ENCODE measurements at places on chromosomes 2 and 18. TPM values are rescaled to one million over a fixed set of nuclear protein-coding genes. Genes with fewer than 3 reads are reported as not detected.

DNA sequence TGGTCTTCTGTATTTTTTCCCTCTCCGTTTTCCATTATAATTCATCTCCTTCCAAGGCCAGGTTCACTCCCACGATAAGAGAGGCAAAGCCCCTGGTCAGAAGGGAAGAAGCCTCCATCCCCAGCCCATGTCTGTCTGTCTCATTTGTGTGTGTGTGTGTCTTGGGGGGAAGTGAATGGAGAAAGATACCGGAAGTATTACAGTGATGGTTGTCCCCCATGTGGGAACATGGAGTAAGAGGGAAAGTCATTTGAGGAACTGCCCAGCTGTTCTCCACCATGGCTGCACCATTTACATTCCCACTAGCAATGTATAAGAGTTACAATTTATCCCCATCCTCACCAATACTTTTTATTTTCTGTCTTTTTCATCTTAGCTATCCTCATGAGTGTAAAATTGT is 113.6 kb upstream of the ATP8B1 start:
- no peak for DNase-seq

Gene CCDC178
- 1.2 TPM for total RNA-seq

DNA sequence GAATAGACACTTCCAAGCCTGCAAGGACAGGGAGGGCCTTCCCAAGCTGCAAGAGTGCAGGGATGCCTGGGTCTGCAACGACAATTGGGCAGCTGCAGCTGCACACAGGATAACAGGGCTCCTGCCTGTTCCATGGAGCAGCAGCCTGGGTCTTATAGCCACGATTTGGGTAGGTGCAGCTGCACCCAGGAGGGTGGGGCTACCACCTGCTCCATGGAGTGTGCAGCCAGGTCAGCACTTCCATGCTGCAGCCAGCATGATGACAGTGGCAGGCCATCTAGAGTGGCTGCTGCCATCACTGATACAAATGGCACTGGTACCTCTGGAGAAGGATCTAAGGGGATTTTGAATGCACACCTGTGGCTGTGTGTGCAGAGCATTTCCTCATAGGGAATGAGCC is 528.5 kb downstream of the DSC3 start:
- DNase-seq, result no peak

Gene SH2D6
- not detected for total RNA-seq

DNA sequence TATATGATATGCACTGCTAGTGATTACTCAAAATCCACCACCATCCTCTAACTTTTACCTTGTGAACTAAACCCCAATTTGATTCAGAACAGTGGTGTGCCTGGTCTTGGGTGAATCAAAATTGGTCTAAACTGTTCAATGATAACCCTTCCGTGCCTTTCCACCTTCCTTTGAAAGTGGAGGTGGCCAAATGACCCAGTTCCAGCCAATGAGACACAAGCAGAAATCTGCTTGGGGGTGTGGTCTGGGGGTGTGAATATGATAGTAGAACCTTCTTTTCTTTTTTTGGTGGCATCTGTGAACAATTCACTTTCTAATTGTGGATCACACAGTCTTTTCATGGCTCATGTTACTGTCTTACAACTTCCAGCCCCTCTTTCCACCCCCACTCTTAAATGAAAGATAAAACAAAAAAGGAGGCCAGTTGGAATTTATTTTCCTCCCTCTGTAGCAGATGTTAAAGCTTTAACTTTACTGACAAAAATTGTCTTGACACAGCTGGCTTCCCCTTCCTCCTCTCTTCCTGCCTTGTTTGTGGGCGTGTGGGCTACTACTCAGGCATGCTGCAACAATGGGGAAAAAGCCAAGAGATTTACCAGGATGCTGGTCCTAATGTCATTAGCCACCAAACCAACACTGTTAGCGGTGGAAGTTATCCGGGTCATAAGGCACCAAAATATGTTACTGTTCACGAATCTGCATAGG is 58.8 kb upstream of the ANKRD44 start:
- DNase-seq, result no peak

DNA sequence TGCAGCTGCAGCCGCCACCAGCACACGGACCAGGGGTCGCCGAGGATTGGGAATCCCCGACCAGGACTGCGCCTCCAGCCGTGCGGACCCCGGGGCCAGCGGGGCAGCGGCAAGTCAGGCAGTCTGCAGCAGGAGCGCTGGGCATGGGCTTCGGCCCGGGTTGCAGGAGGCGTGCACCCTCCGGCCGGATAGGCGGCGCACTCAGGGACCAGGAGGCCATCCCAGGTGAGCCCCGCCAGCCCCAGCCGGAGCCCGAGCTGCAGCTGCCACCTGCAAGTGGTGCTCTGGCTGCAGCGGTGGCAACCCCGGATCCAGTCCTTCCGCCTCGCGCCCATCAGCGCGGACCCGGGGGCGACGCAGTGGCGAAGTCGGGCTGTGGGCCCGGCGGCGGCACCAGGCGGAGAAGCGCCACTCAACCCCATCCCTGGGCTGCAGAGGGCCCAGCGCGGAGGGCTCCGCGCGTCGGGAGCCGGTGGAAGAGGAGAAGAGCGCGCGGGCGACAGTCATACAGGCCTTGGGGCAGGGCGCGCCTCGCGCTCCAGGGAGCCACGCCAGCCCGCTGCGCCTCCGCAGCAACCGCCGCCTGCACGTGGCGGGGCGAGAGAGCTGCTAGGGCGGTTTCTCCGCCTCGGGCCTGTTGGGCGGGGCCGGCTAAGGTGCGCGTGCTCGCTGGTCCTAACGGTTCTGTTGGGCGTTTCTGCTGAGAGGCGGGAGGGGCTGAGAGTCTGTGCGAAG is 73.8 kb downstream of the RPIA start:
- no peak for DNase-seq

GRCh38 chr2:138919120-138919747 is 139.0 kb upstream of the NXPH2 start:
- DNase-seq, result no peak

DNA sequence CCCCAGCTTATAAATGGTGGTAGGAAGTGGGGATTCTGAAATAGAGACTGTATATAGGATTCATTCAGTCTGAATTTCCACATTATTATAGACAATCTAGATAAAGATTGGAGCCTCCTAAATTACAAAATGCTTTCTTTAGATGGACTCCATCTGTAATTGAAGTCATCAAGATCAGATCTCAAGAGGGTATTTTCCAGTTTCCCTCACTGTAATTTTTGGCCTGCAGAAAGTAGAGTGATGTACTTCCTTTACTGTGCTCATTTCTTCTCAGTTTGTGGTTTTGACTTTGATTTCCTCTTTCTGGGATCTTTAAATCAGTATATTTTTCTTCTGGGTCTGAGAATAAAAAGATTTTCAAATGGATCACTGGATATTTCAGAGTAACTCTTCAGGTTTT is 7.2 kb downstream of the BABAM2 start:
- DNase-seq, result no peak

DNA sequence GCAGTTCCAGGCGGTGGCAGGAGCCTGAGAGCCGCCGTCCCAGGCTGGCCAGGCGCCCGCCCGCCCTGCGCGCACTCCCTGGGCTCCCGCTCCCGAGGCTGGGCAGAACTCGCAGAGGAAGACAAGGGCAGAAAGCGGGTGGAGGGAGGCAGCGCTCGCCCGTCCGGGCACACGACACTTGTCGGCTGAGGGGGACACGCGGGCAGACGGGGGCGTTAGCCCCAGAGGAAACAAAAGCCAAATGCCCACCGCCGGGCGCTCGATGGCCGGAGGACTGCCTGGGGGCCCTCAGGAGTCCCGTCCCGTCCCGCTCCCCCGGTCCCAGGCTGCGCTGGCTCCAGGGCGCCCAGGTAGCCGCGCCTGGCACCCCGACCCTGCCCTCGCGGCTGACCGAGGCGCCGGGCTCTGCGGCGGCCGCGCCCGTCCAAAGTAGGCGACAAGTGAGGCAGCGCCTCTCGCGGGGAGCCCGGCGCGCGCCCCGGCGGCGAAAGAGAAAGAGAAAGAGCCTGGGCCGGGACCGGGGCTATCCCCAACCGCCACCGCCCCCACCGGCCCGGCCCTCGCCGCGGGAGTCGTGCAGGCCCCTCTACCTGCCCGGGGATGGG is 491 bp downstream of the L3MBTL4 start:
- no peak for DNase-seq

GRCh38 chr2:175359710-175360109 is 178.2 kb upstream of the ATP5MC3 start:
- no peak for DNase-seq

DNA sequence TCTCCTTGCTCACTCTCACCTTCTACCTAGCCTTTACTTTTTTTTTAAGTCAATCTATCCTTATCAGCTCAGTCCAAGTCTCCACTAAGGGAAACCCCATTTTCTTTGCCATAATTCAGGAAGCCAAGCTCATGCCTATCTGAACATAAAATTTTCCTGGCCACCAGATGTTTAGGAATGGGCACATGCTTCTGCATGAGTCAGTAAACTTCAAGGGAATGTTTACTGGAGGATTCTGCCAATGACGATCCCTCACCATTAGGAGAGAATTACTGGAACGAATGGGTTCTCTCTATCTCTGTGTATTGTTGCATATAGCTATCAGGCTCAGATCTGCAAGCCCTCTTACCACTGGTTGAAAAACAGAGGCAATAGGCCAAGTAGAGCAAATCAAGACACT is 731.7 kb upstream of the ZNF804A start:
- DNase-seq, result no peak

GRCh38 chr2:121231385-121232000 is 53.5 kb downstream of the TFCP2L1 start:
- no peak for DNase-seq

Gene SMYD1
- not detected for total RNA-seq

Gene ANKRD62
- not detected for total RNA-seq

DNA sequence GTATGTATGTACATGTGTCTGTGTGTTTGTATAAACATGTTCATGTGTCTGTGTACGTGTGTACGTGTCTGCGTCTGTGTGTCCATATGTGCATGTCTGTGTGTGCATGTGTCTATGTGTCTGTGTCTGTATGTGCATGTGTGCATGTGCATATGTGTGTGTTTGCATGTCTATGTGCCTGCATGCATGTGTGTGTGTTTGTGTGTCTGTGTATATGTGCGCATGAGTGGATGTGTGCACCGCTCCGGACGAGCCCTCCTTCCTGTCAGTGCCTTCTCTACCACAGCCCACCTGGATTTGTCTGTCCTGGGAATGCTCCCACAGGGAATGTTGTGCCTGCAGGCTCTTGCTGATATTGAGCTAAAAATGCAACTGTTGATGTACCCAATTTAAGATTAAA is 113.3 kb upstream of the EPC2 start:
- no peak for DNase-seq

GRCh38 chr2:78546843-78547242 is 478.7 kb upstream of the REG3G start:
- DNase-seq, result no peak

Gene ST8SIA5
- 0.24 TPM for total RNA-seq

DNA sequence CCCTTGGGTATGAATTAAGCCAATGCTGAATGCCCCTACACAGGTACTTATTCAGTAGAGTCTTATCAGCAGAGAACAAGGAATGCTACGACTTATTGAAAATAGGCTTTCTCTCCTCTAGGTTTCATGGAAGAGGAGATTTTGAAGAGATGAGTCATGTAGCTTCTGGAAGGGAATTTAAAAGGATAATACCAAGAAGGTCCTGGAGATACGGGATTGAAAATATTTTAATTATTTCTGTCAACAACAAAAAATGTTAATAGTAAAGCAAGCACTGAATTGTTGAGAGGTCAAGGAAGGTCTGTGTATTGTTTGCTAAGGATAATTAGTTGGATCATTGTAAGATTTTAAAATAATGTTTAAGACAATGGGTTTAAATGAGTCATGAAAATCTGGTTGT is 293.0 kb upstream of the SPHKAP start:
- no peak for DNase-seq

Gene FSIP2
- 0.82 TPM for total RNA-seq

Gene ABCG5
- not detected for total RNA-seq

Gene AKAIN1
- total RNA-seq, result not detected

DNA sequence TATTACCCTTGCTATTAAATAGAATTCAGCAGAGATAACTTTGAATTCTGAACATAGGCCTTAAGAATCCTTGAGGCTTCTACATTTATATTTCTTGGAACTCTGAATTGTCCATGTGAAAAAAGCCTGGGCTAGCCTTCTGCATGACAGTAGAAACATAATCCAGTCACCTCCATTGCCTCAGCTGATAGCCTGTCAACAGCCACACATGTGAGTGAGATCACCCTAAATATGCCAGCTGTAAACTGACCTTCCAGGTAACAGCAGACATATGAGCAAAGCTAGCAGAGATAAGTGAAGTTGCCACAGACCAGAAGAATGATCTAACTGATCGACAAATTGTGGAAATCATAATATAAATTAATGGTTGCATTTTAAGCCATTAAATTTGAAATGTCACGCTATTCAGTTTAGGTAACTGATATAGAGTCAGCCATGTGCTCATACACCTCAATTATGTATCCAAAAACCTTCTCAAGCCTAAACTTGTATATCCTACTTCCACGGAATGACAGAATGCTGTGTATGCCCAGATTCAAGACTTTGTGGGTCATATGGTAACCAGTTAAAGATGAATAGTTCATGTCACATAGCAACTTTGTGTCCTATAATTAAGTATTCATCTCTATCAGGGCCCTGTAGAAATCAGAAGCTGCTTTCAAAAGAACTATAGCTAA is 48.1 kb upstream of the SETBP1 start:
- no peak for DNase-seq

Gene DSC2
- total RNA-seq, result 0.64 TPM

Gene CRACDL
- total RNA-seq, result 13.3 TPM

DNA sequence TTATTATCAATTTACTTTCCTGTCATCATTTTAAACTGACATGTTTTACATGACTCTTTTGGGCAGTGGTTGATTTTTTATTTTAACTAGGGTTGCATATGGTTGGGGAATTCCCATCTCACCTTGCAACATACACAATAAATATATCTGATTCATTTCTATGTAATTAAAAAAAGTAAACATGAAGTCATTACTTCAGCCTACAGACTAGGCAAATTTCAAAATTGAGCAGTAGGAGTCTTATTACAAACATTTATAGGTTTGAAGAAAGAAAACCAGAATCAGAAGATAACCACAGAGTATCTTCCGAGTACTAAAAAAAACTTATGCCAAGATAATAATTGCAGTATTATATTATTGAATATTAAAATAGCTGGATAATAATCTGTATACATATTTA is 377.0 kb upstream of the VRK2 start:
- DNase-seq, result no peak

DNA sequence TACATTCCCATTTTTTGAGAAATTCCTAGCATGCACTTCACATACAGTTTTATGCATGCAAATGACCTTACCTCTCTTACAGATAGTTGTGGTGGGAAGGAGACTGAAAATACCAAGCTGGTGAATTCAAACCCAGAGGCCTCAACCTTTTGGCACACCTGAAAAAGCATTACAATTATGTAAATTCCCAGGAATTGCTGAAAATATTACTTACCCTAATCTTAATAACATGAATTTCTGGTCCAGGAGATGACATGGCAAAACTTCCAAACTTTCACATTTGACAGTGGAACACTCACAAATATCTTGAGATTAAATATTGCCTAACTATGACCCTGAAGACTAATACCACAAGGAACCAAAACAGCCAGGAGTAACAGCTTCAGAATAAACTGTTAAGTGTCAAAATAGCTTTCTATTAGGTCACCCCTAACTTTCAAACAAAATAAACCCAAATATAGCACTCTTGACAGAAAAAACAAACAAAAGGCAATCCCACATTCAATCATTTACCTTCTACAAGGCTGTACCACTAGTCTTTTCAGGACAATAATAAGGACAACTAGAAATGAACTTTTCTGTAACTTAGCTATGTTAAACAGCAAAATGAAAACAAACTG is 10.9 kb upstream of the PEX13 start:
- no peak for DNase-seq

Data from glomerular endothelial cell (primary cell).